Cerebellum (tissue), 4 donors: ENCODE measurements at places on chromosomes 16 and 17. TPM values are rescaled to one million over a fixed set of nuclear protein-coding genes. Genes with fewer than 3 reads are reported as not detected.

The DLX3 gene
- 0.18 TPM for total RNA-seq

The MT4 gene
- total RNA-seq: not detected

The AANAT gene
- total RNA-seq: 0.27 TPM

The KNOP1 gene
- total RNA-seq: 19.8 TPM

The RAPGEFL1 gene
- 15.3 TPM for total RNA-seq

The IRF8 gene
- total RNA-seq: 3.7 TPM

DNA sequence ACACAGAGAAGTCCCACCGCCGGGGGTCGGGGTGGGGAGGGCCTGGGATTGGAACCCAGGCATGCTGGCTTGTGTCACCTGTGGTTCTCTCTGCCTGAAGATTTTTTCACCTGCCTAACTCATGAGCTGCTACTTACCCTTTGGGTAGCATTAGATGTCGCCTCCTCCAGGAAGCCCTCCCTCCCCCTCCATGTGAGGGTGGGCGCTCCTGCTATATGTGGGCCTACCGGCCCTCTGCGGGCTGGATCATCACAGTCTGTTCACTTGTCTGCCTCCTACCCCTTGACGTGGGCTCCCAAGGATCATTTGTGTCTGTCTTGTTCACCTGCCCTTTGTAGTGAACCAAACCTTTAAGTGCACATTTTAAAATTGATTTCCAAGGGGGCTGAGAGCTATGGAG, 106.8 kb downstream of the SEC14L1 start:
- no peak for DNase-seq

DNA sequence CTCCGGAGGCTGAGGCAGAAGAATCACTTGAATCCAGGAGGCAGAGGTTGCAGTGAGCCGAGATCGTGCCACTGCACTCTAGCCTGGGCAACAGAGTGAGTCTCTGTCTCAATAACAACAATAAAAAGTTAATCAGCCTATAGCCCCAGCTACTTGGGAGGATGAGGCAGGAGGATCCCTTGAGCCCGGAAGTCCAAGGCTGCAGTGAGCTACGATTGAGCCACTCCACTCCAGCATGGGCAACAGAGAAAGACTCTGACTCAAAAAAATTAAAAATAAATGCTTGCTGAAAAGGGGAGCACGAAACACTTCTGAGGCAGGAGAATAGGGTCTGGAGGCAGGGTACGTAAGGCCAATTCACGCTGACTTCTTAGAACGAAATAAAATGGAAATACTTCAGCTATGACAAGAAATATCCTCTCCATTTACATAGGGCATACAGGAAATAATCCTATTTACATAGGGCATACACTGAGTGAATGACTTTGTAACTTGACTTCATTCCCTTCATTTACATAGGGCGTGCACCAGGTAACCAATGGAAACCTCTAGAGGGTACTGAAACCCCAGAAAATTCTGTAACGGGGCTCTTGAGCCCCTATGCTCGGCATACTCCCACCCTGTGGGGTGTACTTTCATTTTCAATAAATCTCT, 3.2 kb upstream of the PRPSAP1 start:
- no peak for DNase-seq

- DNase-seq: no peak
These were observed 13.1 kb upstream of the SPECC1 start for GRCh38 chr17:19996086-19996485.

- DNase-seq: no peak
These were observed 28.7 kb downstream of the MEAK7 start for GRCh38 chr16:84475643-84476240.

DNA sequence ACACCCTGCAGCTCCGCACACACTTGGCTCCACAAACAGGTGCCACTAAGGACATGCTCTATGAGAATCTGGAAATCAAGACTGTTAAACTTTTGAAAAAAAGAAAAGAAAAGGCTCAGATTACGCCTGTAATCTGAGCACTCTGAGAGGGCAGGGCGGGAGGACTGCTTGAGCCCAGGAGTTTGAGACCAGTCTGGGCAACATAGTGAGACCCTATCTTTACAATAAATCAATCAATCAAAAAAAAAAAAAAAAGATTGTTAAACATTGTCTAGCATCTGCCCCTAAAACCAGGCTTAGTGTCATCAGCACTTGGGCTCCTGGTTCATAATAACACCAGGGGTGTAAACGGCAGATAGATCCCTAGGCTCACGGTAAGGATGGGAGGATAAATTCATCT, 37.5 kb upstream of the FAAP100 start:
- DNase-seq: no peak

- no peak for DNase-seq
These were observed 191.9 kb downstream of the SLC39A11 start for GRCh38 chr17:72900654-72900971.

- DNase-seq: no peak
These were observed 4.2 kb downstream of the IRX3 start for GRCh38 chr16:54282202-54282927.

- DNase-seq: no peak
These were observed 253.9 kb downstream of the SEC14L1 start for GRCh38 chr17:77394540-77395295.

- DNase-seq: no peak
These were observed 9.4 kb downstream of the TMEM92 start for GRCh38 chr17:50283714-50284113.

GRCh38 chr16:24013864-24014645, 178.3 kb downstream of the PRKCB start:
- peak; percentile 72 for DNase-seq
